ENCODE measurements at places on chromosomes 5 and 9.
A peak's percentile ranks its signal among the peaks of the same experiment; 100 is the strongest.

DNA sequence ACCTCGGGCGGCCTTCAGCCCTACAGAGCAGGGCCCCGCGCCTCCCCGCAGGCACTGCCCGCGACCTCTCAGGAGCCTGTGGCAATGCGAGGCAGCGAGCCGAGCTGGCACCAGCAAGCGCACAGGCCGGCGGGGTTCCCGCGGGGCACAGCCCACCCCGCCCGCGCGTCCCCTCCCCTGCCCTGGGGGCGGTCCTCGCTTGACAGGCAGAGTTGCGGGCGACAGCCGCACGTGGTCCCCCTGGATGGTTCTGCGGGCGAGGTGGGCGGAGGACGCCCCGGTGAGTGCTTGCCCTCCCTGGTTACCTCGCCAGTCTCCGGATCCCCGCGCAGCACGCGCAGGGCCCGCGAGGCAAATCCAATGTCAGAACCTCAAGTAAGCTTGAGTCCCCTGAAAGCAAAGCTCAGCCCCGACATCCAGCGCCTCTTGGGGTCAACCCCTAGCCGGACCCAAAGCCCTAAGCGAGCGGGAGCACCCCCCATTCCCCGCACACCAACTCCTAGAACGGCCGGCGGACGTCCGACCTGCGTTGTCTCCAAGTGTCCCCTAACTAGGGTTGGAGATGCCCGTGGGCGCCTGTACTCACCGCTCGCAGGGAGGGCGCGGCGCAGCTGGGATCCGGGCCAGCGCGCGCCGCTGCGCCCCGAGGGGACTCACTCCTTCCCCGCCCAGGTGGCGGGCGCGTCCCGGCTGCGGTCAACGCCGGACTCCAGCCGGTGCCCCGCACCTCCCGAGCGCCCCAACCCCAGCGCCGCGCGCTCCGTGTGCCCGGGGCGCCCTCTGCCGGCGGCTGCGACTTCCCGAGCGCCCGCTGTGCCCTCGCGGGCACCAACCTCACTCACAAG lies at the start of gene DRD1:
Gene DRD1, minus strand, starts transcription at position 123 of the 845 bp plus-strand sequence. CDS start 1,083 bp downstream, outside the sequence.
- DNase-seq = peak; percentile 7

DNA sequence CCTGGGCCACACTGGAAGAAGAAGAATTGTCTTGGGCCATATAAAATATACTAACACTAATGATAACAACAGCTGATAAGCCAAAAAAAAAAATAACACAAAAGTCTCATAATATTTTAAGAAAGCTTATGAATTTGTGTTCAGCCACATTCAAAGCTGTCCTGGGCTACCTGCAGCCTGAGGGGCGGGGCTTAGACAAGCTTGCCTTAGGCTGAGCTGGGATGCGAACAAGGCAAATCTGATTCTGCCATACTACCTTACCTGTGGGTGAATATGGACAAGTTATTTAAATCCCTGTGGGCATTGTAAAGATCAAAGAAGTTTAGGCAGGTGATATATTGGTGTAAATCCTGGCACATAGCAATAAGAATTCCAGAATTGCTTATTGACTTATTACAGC lies 212.3 kb upstream of the ATP10B start:
- DNase-seq = no peak

- DNase-seq = no peak
These were observed 69.4 kb upstream of the PSD2 start for GRCh38 chr5:139726248-139726647.

DNA sequence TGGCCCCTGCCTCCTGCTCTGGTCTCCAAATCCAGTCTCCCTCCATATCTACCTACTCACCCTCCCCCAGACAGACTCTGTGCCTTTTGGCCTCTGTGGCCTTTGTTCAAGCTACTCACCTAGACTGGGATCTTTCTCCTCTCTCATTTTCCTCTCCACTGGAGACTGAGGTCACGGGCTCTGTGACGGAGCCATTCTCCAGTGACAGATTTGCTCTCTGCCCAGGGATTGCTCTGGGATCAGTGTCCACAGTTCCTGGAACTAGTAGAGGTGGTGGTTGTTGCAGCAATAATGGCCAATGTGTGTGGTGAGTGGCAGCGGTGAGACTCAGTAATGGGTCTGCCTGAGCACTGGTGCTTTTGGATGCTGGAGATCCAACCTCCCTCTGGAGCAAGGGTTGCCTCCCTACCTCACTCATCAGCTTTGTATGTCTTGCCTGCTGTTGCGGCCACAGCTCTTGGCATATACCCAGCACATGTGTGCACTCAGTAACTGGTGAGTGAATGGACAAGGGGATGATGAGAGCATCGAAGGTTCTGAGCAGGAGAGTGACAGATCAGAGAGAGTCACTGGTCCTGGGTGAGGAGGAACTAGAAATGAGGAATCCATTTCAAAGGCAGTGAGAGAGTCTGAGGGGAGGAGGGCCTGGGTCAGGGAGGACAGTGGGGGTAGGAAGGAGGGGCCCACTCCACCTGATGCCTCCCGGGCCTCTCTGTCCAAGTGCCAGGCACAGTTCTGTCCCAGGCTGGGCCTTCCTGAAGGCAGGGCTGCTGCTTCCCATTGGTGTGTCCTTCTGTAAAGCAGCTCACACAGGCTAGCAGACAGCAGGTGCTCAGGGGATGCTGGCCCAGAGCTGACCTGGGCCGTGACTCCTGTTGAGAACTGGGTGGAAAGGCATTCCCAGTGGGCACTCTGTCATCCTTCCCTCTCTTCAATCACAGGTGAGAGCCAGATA lies 96.5 kb upstream of the PITX1 start:
- no peak for DNase-seq

DNA sequence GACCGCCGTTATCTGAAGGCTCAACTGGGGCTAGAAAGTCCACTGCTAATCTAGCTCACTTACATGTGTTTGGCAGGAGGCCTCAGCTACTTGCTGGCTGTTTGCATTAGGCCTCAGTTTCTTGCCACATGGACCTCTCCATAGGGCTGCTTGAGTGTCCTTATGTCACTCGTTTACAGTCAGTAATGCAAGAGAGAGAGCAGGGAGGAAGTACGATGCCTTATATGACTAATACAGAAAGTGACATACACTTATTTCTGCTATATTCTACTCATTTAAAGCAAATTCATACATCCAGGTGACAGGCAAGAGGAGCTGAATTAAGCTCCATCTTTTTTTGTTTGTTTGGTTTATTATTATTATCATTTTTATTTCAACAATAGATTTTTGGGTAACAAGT lies 179.6 kb downstream of the LURAP1L start:
- DNase-seq = no peak

DNA sequence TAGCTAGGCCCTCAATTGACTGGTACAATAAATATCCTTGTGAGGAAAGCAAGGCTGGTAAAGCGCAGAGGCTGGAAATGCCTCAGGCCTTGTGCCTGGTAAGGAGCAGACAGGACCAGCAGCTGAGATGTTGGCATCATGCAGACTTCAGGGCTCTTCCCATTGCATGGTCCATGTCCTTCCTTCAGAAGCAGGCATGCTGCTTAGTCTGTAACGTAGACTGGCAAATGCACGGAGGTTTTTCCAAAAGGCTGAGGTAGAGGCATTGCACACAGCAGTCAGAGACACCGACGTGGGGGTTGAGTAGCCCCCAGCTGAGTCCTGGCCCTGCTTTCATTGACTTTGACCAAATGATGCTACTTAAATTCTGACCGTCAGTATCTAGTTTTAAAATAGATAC lies 87.1 kb downstream of the ADRB2 start:
- DNase-seq = no peak

- DNase-seq = no peak
These were observed 1.3 kb downstream of the SPTAN1 start for GRCh38 chr9:128553728-128554127.

DNA sequence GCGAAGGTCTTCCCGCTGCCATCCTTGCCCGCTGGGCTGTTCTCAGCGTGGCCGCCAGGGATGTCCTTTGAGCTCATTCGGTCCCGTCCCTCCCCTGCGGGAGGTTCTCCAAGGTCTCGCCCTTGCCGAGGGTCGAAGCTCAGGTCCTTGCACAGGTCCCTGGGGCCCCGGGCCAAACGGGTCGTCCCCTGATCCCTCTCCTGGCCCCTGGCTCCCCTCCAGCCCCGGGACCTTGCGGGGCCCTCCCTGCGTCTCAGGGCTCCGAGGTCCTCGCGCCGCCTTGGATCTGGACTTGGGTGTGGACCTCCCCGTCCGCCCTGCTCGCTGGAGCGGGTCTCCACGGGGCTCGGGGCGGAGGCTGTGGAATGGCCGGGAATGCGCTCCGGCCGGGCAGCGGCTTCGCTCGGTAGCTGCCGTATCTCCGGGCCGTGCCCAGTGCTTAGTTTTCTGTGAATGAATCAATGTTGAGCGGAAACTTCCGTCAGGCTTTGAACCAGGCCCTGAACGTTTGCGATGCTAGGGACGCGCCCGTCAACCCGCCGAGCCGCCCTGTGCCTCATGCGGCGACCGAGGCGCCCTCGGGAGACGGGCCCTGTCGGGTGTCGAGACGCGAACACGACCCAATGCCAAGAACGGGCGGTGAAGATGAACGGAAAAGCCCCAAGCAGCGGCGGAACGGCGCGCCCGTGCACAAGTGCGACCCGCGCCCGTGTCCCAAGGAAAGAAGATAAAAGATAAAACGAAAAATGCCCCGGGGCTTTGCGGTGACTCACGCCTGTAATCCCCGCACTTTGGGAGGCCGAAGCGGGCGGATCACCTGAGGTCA lies 780 bp downstream of the RNU6ATAC start:
- peak; percentile 79 for DNase-seq

DNA sequence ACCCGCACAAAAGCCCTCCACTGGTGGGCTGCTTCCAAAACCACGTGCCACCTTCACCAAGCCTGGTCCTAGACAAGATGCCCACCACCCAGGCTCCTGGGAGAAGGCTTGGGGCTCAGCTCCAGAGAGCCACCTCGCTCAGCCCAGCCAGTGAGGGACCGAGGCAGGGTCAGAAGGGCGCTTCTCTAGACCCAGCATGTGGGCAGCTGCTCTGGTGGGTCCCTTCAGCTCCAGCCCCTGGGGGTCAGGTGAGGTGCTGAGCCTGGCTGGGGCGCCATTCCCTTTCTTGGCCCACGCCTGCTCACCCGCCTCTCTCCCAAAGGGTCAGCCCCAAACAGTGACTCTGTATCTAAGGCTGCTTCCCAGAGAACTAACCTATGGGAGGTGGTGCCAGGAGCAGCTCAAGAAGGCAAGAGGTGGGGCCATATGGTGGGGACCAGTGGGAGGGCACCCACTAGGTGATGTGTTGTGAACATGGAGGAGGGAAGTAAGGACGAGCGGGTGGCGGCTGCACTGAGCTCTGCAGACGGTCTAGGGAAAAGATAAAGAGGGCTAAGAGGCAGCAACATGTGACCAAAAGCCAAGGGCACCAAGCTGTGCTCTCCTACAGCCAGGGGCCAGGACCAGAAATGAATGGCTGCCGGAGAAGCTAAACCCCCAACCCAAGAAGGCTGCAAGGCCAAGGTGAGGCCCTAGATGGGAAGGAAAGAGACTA lies 79.3 kb downstream of the CAMSAP1 start:
- DNase-seq = no peak

- no peak for DNase-seq
These were observed 208.9 kb downstream of the PDE4D start for GRCh38 chr5:59684388-59685190.

GRCh38 chr9:893843-894420 lies 52.4 kb downstream of the DMRT1 start:
- peak; percentile 6 for DNase-seq

GRCh38 chr5:175683921-175684320 lies 26.1 kb downstream of the HRH2 start:
- no peak for DNase-seq

- no peak for DNase-seq
These were observed 27.7 kb downstream of the LHX3 start for GRCh38 chr9:136177224-136177623.
